ENCODE measurements at places on chromosomes 3 and 15. TPM values are rescaled to one million over a fixed set of nuclear protein-coding genes. Genes with fewer than 3 reads are reported as not detected.

GRCh38 chr3:17747890-17748247 is 5.4 kb upstream of the TBC1D5 start:
- no peak for DNase-seq

GRCh38 chr3:135454890-135455289 is 510.6 kb upstream of the PPP2R3A start:
- no peak for DNase-seq

NMNAT3 gene
- total RNA-seq, result 0.46 TPM

LINGO1 gene
- total RNA-seq, result 0.16 TPM

SLC2A2 gene
- total RNA-seq, result 0.03 TPM
